ENCODE measurements at places on chromosomes 7 and 10.

- peak; percentile 40 for DNase-seq
Observed at GRCh38 chr10:132306864-132307751, 642 bp downstream of the STK32C start.

GRCh38 chr7:28580665-28581064 lies 168.3 kb downstream of the CREB5 start:
- DNase-seq, result no peak

- DNase-seq, result no peak
Observed at GRCh38 chr7:11315666-11316258, 342.1 kb downstream of the PHF14 start.

DNA sequence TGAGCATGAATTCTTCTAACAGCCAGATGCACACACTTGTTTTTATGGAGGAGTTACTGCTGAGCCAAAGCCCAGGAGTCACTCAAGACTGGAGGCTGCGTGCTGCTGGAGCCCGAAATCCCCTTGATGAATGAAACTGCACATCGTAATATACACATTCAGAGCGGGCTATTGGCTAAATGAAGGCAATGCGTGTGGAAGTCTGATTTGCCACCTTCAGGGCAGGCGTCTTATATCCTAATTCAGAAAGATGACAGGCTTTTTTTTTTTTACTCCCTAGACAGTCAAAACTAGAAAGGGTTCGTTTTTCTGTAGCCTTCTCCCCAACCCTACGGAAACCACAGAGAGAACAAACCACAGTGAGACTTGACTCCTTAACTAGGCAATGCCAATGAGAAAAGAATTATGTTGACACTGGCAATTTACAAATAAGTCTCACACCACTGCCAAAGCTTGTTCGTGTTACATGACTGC lies 227.2 kb upstream of the KLF14 start:
- no peak for DNase-seq

- peak; percentile 34 for DNase-seq
Observed at GRCh38 chr7:23246555-23246954, at the start of gene GPNMB. Gene GPNMB, plus strand, starts transcription at chr7:23246775. Its CDS starts 83 bp downstream, at chr7:23246858.

Measured in left colon (tissue), 2 donors.